ENCODE measurements at places on chromosomes 7 and 10. TPM values are rescaled to one million over a fixed set of nuclear protein-coding genes. Genes with fewer than 3 reads are reported as not detected.

DNA sequence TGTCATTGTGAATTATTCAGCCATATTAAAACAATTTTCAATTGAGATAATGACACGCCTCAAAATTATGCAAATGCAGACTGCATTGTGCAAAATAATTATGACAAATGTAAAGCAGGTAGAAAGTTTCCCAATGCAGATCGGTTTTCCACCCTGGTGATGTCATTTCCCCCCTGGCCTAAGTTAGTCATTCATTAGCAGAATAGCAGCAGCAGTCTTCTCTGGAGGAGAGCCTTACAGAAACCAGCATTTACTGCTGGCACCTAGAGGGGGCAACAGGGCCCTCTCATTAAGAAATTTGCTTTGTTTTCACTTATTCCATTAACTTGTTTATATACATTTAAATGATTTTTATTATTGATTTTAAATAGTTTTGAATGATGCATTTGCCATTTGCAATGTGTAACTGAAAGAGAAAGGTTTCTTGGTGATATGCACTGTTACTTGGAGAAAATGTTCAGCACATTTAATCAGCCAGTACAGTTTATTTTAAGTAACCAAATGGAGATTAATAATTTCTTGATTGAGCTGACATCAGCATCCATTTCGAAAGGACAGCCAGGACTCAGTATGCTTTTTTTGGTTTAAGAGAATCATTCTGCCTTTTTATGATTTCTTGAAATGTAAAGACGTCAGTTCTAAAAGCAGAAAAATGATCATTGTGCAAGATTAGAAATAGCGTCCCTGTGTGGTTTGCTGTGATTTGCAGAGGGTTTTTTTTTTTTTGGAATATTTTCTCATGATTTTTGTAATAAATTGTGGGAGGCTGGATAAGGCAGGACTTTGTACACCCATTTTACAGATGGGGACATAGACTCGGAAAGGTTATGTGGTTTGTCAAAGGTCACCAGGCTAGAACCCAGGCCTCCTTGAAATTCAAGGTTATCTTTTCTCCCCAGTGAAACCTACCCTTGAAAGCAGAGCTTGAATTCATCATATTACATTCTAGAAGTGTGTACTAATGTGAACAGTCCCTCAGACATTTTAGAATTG is 3.5 kb downstream of the ARID5B start:
- DNase-seq = no peak

DNA sequence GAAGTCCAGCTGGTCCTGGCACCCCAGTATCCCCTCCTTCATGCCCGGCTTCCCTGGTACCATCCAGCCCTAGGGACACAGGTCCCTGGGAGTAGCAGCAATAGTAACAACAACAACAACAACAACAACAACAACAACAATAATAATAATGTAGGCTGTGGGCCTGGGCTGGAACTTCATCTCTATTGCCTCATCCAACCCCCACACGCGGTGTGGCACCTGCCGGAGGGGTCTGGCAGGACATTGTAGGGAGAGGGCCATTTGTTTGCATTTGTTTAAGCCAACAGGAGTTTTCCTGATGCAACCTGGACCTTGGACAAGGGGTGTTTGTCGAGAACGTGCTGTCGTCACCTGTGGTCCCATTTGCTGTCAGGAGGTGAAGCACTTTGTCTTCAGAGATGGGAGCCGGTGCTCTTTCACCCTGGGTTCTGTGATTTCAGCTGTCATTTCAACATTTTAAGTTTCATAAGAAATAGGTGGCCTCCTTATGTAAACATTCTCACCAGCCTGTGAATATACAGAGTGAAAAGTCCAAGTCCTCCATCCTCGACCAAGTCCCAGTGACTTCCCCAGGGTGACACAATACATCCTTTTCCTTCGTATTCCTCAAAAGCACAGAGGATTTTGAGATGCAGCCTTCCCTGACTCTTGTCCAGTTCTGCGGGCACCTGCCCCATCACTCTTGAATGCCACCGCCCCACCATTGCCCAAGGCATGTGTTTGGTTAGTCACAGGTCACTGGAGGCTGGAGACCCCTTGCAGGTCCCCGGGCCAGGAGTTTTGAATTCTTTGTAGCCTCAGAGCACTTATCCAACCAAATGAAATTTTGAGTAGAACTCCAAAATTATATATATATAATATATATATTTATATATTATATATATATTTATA is 9.2 kb downstream of the LHPP start:
- no peak for DNase-seq

Gene PLAU
- total RNA-seq = 14.6 TPM

DNA sequence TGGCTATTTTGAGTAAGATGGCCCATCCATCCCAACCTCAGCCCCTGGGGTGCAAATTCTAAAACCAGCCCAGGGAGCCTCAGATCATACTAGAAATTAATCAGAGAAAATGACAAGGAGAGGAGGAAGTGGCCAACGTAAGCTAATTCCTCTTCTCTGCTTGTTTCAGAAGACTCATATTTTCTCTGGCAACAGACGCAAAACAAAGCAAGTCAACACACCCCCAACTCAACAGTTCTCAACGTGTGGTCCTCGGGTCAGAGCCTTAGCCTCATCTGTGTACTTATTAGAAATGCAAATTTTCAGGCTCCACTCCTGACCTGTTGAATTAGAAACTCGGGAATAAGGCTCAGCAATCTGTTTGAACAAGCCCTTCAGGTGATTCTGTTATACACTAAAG is 413.9 kb upstream of the AUTS2 start:
- no peak for DNase-seq

- DNase-seq = no peak
These were observed 115.6 kb downstream of the ZNF248 start for GRCh38 chr10:37741831-37742230.
